Activated CD8-positive, alpha-beta memory T cell treated with anti-CD3 and anti-CD28 coated beads, Interleukin-2, amount 10 ng/mL, durations not matched to agents 7 days and 5 days (primary cell): ENCODE measurements at places on chromosomes 3 and 15. TPM values are rescaled to one million over a fixed set of nuclear protein-coding genes. Genes with fewer than 3 reads are reported as not detected.

DNA sequence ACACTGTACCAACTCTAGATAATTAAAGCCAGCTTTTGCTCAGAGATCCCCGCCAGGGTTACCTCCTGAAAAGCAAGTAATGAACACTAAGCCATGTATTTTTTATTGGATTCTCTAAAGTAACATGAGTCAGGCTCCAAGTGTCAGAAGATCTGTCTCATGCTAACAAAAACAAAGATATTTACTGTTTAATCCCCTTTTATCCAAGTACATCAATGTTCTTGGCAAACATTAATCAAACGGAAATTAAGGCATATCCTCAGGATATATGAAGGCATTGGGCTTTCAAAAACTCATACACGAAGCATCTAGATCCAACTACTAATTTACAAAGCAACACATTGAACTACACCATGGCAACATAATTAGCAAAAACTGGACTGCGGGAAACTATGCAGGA is 37.2 kb downstream of the MYO5A start:
- DNase-seq, result no peak
- H3K27ac ChIP-seq, result no peak overlapping the region
- no peak overlapping the region for H3K4me3 ChIP-seq
- H3K36me3 ChIP-seq, result peaks cover 6% of the 10 kb centered on the region
- H3K4me1 ChIP-seq, result peaks cover 19% of the 10 kb centered on the region

DNA sequence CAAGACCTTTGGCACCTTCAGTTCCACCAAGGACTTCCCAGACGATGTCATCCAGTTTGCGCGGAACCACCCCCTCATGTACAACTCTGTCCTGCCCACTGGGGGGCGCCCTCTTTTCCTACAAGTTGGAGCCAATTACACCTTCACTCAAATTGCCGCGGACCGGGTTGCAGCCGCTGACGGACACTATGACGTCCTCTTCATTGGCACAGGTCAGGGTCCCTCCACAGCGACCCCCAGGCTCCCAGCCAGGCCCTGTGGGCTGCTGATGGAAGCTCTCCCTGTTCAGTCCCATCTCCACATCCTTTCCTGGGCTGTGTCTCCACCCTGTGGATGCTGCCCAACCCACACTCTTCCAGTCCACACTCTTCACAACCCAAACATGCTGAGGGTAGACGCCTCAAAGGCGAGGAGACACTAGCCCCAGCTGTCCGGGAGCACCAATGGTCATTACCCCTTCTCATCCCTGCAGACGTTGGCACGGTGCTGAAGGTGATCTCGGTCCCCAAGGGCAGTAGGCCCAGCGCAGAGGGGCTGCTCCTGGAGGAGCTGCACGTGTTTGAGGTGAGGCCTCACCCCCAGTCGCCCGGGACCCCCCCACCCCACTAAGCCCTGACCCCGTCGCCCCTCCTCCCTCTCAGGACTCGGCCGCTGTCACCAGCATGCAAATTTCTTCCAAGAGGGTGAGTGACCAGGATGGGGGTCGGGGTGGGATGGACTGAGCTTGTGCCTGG is 4.3 kb upstream of the LSMEM2 start:
- H3K27me3 ChIP-seq, result peaks cover 48% of the 10 kb centered on the region
- H3K4me3 ChIP-seq, result no peak overlapping the region
- H3K36me3 ChIP-seq, result no peaks in the 10 kb centered on the region

GRCh38 chr15:80600626-80601025 is 94.5 kb upstream of the ABHD17C start:
- H3K27ac ChIP-seq, result no peak overlapping the region
- no peak overlapping the region for H3K4me3 ChIP-seq
- H3K36me3 ChIP-seq, result no peaks in the 10 kb centered on the region
- H3K27me3 ChIP-seq, result peaks cover 13% of the 10 kb centered on the region
- DNase-seq, result no peak
- no peaks in the 10 kb centered on the region for H3K4me1 ChIP-seq

DNA sequence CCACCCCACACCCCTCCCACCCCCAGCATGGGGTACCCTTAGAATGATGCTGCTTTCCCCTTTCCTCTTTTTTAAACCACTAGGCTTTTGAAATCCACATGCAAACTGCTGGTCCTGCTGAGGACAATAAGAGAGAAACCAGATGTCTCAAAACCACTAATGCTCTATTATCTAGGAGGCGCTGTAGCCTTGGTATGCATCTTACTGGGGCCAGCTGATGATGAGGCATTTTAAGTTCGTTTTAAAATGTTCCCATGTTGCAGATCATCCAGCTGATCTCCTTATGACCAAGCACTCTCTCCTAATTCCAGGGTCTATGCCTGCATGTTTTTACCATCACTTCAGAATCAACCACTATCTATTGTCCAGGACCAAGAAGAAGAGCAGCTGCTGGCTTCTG is 1.3 kb downstream of the NME9 start:
- H3K27ac ChIP-seq, result no peak overlapping the region
- peak overlapping the region; percentile 44 for H3K4me3 ChIP-seq
- H3K4me1 ChIP-seq, result peaks cover 34% of the 10 kb centered on the region
- no peak for DNase-seq

DNA sequence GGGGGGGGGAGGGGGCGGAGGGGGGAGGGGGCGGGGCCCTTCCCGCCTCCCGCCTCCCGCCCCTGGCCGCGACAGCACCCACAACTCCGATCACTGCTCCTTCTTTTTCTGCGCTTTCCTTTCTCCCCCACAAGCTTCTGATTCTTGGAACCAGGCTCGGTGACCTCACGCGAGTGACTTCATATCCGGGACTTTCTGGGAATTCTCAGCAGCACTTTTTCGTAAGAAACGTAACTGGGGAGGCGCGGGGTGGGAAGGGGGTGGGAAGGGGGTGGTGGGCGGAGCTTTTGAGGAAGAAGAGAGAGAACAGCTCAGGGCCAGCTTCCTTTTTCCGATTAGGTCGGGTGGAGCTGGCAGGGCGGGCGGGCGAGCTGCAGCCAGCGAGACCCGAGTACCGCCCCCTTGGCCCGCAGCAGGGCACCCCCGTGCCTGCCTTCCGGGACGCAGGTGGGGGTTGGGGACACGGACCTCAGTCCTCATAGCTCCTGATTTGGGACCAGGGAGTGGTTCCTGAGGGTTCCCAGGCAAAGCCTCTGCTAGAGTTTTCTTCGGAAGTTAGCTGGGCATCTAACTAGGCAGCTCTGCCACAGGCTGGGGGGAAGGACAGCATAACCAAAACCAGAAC is 14.6 kb downstream of the XIRP1 start:
- H3K4me1 ChIP-seq, result peaks cover 44% of the 10 kb centered on the region
- H3K4me3 ChIP-seq, result peak overlapping the region; percentile 67
- peaks cover 8% of the 10 kb centered on the region for H3K36me3 ChIP-seq

GRCh38 chr3:133295199-133295901 is 104.5 kb upstream of the BFSP2 start:
- no peaks in the 10 kb centered on the region for H3K27me3 ChIP-seq
- DNase-seq, result peak; percentile 42

DNA sequence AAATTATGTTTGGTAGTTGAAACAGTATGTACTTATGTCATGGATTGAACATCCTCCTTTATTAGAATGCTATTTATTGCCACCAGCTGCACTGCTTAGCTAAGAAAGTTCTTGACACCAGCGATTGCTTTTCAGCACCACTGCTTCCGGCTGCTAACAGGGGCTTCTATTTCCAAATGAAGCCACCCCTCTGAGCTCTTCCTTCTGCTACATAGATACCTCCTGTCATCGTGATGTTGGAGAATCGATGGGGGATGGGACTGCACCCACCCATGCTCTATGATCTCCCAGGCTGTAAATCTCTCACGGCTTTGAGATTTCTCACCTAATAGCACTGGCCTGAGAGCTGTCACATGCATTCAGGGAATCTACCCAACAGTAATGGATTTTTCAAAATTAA is 259.2 kb downstream of the MEIS2 start:
- no peak for DNase-seq
- no peak overlapping the region for H3K4me3 ChIP-seq
- H3K27me3 ChIP-seq, result peaks cover 28% of the 10 kb centered on the region

DNA sequence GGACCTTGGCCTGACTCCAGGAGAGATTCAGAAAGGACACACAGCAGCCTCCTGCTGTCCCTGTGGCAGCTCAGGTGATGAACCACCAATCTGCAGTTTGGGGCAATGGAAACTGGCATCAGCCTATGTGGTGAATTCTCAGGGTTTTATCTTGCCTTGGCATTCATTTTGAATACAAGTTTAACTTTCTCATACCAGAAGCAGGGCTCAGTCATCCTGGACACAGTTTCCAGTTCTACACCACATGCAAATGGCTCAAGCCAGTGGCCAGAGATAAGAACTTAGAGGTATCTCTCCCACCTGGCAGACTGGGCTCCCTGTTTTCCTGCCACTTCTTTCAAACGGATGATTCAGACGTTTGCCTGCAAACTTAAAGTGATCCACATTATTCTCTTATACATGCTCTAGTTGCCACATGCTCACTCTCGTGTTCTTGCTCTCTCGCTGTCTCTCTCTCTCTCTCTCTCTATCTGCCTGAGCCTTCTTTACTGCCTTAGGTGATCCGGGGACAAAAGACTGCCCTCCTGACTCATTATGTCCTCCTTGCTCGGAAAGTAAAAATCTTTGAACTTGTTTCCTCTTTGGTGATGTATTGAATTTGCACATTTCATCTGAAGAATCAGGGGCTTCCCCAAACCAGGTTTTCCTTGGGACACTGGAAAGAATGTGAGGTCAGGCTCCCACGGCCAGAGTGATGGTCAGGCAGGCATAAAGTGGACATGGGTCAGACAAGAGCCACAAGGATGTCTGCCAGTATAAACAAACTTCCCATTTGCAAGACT is 99.6 kb upstream of the STT3B start:
- H3K27ac ChIP-seq, result no peak overlapping the region
- DNase-seq, result no peak
- no peaks in the 10 kb centered on the region for H3K4me1 ChIP-seq
- H3K36me3 ChIP-seq, result peaks cover 6% of the 10 kb centered on the region
- H3K4me3 ChIP-seq, result no peak overlapping the region

DNA sequence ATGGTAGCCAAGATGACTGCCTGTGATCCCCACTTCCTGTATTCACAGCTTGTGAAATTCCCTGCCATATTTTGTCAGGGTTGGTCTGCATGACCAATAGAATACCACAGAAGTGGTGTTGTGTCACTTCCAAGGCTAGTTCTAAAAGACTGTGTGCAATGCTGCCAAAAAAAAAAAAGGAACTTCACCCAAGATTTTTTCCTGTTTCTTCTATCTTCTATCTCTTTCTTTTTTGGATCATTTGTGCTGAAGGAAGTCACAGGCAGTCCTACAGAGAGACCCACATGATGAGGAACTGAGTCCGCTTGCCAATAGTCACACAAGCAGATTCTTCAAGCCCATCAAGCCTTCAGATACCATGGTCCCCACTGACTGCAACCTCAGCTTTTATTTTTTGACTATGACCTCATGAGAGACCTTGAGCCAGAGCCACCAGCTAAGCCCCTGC is 18.1 kb upstream of the RAF1 start:
- H3K27ac ChIP-seq, result no peak overlapping the region
- H3K4me3 ChIP-seq, result no peak overlapping the region
- no peaks in the 10 kb centered on the region for H3K27me3 ChIP-seq
- no peak for DNase-seq

DNA sequence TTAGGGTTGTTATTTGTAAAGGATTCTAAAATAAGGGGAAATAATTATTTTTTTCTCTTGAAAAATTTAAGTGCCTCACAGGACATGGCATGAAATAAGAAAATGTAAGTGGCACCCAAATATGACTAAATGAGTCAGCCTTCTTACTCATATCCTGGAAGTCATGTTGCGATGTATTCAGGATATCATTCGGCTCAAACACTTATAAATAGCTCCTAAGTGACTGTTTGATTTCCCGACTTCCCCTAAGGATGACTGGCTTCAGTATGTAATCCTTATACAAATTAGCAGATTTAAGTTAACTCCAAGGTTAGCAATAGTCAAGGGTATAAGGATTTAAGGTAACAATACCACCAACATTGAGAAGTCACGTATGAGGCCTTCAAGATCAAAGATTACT is 57.3 kb upstream of the OSTN start:
- DNase-seq, result no peak
- H3K27ac ChIP-seq, result no peak overlapping the region
- no peak overlapping the region for H3K4me3 ChIP-seq
- no peaks in the 10 kb centered on the region for H3K27me3 ChIP-seq

- peak overlapping the region; percentile 54 for H3K4me3 ChIP-seq
- peaks cover 8% of the 10 kb centered on the region for H3K4me1 ChIP-seq
- H3K36me3 ChIP-seq, result no peaks in the 10 kb centered on the region
- peaks cover 3% of the 10 kb centered on the region for H3K27me3 ChIP-seq
- DNase-seq, result peak; percentile 53
Measured at GRCh38 chr3:113912552-113913236, 35.1 kb upstream of the ZDHHC23 start.

DNA sequence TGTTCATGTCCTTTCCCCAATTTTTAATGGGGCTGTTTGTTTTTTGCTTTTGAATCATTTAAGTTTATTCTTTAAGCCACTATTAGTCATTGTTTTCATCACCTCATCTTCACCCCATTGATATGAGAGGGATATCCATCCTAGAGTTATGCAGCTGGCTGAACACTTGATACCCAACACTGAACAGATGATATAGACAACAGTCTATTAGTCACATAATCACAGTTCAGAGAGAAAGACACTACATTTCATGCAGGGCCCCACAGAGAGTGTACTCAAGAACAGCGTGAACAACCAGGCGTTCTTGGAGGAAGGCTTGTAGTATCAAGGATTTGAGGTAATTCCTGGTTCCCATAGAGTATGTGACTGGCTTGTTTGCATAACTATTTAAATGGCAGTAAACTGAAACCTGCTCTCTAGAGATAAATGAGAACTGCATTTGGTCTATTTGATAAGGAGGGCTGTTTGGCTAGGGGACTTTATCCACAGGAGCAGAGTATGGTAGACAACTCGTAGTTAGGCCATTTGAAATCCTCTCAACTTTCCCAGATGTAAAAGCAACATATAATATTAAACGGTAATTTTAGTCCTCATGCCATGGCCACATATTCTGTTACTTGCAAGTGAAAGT is 618.7 kb downstream of the SI start:
- no peak overlapping the region for H3K27ac ChIP-seq
- DNase-seq, result no peak
- H3K27me3 ChIP-seq, result no peaks in the 10 kb centered on the region
- no peaks in the 10 kb centered on the region for H3K36me3 ChIP-seq
- H3K4me1 ChIP-seq, result no peaks in the 10 kb centered on the region

DNA sequence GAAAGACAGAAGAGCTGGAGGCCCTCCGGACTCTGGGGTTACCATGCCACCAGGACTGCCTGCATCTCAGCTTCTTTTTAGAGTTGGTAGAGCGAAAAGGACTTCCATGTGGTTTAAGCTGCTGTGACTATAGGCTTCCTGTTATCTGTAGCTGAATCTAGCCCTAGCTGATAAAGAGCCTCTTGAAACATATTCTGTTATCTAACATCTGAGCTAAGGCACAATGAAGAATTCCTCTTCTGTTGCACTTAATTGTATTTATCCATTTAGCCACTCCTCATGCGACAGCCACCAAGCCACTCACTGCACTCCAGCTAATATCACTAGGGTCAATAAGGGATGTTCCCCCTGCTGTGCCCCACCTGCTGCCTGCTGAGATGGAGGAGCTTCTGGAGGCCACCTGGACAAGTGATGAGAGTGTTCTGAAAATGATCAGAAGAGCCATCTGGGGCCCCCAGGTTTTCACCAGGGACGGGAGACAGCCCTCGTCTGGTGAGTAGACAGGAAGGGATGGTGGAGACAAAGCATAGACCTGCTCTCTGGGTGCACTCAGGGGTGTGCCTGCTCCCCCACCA is 94.6 kb upstream of the PLXNA1 start:
- H3K27me3 ChIP-seq, result no peaks in the 10 kb centered on the region
- H3K4me3 ChIP-seq, result no peak overlapping the region
- H3K4me1 ChIP-seq, result peaks cover 4% of the 10 kb centered on the region
- DNase-seq, result no peak
- H3K36me3 ChIP-seq, result no peaks in the 10 kb centered on the region
- no peak overlapping the region for H3K27ac ChIP-seq

Gene SLC2A2
- total RNA-seq, result not detected

Gene SHQ1
- 27.4 TPM for total RNA-seq

Gene ATP13A5
- not detected for total RNA-seq

Gene SLC24A5
- total RNA-seq, result not detected

Gene FBXO40
- total RNA-seq, result not detected

Gene NEK10
- 0.73 TPM for total RNA-seq
